ENCODE measurements at places on chromosomes 3 and 15.

GRCh38 chr3:126752303-126753190 is 48.5 kb downstream of the CHCHD6 start:
- peak; percentile 78 for DNase-seq

GRCh38 chr3:72791161-72791560 is 57.1 kb downstream of the SHQ1 start:
- peak; percentile 8 for DNase-seq

DNA sequence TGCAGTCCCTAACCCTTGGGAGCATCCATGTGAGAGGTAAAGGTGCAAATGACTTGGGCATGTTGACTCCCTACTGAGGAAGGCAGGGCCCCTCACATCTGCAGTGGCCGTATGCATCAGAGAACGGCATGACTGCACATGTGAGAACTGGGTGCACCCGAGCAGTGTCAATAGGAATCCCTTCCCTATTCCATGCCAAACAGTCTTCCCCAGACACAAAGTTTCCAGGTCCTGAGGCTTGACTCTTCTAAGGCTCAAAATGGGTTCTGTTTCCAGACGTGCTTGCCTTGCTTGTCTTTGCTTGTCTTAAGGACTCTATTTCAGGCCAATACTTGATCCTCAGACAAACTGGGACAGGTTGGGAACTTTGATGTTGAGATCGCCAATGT is 20.5 kb upstream of the ANPEP start:
- no peak for DNase-seq

- DNase-seq: no peak
Measured at GRCh38 chr3:106323586-106323985, 454.8 kb upstream of the CBLB start.

GRCh38 chr3:7518456-7518855 is 657.5 kb downstream of the GRM7 start:
- peak; percentile 4 for DNase-seq

GRCh38 chr3:5255404-5256344 is 68.2 kb downstream of the EDEM1 start:
- DNase-seq: no peak

GRCh38 chr15:35209838-35210237 is 124.7 kb upstream of the NANOGP8 start:
- no peak for DNase-seq

DNA sequence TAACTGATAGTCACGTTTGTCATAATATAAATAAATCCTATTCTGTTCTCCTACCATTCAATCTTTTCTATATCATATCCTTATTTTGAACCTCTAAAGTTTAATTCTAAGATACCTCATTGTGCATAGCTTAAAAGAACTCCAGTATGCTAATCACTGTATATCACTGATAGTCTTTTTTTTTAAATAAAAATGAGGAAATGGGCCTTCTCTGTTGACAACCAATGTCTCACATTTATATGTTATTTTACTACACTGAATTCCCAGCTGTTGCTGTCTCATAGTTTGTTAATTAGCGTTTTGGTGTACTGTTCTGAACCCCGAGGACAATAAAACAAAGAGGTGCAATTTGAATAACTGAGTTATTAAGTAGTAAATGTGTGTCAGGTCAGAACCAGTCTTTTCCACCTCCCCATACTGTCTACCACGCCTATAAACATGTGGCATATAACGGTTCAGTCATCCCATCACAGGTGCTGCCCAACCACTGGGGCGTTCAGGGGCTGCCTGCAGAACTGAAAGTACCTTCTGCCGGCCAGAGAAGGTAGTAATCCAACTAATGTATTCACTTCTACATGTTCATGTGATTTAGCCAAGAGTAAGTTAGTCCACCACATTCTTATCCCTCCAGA is 14.9 kb downstream of the CBLB start:
- no peak for DNase-seq

GRCh38 chr3:32817257-32817557 is 590 bp upstream of the TRIM71 start:
- no peak for DNase-seq

DNA sequence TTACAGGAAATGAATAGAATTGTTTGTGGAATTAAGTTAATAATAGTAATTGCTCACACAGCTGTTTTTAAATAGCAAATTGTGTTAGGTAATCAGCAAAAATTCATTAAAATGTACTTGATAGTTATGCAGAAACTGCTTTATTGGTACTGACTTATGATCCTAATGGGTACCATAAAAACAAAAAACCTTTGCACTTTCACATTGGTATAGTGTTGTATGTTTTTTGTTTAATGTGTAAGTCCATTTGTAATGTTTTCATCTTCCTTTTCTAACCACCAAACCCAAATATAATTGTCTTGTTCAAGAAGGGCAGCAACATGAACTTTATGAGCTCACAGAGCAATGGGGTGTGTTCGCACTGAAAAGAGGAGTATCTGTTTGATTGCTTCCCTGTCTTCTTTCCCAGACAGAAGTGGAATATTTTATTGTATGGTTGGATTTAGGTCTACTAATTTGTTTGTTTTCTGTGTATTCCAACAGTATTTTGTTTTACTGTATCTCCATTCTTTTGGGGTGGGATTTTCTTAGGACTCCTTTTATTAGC is 135.8 kb downstream of the TCF12 start:
- DNase-seq: no peak

DNA sequence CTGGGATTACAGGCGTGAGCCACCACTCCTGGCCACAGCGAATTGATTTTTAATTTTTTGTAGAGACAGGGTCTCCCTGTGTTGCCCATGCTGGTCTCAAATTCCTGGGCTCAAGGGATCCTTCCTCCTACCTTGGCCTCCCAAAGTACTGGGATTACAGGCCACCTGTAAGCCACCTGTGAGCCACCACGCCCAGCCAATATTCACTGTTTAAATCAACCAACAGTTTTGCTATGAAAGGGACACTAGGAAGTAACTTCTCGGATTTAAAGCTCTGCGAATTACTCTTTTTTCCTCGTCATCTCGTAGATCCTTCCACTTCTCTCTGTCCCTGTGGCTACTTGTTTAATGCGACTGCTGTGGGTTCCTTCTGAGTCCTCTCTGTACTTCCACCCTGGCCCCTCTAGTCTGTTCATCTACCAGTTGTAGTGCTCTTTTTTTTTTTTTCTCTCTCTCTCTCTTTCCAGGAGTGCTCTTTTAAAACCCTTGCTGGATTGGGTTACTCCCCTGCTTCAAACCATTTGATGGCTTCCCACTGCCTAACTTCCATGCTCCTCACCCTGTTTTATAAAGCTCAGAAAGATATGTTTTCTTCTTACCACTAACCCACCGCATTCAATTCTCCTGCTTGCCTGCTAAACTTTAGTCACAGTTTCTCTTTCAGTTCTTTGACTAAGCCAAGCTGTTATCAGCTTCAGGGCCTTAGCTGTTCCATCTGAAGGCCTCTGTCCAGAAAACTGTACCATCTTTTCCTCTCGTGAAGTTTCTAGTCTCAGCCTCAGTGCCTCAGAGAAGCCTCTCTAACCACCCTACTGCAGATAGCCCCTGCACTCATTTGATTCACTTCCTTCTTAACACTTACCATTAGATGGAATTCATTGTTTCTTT is 12.4 kb downstream of the RTF1 start:
- DNase-seq: no peak

GRCh38 chr3:126540342-126540849 is 16.4 kb downstream of the CHST13 start:
- DNase-seq: peak; percentile 96

DNA sequence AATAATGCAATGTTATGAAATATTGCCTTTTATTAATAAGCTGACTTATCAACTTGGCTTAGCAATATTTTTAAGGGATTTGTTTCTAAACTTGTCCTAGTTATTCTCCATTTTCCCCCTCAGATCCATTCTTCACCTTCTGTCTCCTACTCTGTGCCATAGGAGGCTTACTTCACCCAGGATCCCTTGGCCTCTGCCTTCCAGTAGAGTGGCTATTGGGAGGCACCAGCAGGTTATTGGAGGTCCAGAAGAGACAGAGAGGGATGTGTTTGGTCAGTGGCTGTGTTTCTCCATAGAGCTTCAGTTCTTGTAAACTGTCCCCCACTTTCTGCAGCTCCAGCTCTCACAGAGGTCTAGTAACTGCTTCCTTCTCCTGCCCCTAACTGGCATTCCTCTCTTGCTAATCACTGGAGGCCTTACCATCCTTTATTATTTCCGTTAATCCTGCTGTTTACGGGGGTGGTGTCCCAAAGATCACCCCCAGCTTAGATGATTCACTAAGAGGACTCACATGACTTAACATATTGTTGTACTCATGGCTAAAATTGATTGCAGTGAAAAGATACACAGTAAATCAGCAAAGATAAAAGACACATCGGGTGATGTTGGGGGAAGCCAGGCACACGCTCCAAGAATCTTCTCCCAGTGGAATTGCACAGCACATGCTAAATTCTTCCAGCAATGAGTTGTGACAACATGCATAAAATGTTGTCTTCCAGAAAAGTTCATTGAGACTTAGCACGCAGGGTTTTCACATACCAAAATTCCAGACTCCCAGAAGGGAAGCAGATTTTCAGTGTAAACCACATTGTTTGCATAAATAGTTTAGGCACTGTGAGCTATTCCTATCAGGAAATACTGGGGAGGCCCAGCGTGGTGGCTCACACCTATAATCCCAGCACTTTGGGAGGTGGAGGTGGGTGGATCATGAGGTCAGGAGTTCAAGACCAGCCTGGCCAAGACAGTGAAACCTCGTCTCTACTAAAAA is 67.5 kb downstream of the RPL22L1 start:
- DNase-seq: peak; percentile 100

GRCh38 chr15:35167675-35168074 is 82.6 kb upstream of the NANOGP8 start:
- no peak for DNase-seq

DNA sequence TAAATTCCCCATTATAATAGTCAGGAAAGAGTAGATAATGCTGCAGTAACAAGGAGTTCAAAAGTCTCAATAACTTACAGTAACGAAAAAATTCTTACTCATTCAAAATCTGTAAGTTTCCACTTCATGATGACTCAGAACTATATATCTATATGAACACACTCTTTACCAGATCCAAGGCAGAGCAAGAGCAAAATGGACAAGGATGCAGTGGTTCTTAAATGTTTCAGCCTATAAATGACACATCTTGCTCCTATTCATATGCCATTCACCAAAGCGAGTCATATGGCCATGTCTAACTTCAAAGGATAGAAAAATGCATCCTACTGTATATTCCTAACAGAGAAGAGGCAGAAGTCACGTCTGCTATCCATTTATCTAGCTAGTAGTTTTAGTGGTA is 787.7 kb downstream of the NAALADL2 start:
- DNase-seq: peak; percentile 8

DNA sequence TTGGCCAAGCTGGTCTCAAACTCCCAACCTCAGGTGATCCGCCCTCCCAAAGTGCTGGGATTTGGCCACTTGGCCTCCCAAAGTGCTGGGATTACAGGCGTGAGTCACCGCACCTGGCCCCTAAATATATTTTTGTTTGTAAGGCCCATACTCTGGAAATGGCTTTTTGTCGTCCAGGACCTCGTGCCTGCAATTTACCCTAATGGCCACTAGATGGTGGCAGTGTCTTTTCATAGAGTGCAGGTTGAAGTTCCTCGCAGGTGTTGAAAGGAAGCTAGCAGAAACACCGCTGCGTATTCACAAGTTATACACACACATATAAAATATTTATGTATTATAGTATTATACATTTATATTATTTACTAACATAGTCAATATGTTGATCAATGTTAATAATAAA is 97.2 kb downstream of the LRTM1 start:
- DNase-seq: peak; percentile 40

DNA sequence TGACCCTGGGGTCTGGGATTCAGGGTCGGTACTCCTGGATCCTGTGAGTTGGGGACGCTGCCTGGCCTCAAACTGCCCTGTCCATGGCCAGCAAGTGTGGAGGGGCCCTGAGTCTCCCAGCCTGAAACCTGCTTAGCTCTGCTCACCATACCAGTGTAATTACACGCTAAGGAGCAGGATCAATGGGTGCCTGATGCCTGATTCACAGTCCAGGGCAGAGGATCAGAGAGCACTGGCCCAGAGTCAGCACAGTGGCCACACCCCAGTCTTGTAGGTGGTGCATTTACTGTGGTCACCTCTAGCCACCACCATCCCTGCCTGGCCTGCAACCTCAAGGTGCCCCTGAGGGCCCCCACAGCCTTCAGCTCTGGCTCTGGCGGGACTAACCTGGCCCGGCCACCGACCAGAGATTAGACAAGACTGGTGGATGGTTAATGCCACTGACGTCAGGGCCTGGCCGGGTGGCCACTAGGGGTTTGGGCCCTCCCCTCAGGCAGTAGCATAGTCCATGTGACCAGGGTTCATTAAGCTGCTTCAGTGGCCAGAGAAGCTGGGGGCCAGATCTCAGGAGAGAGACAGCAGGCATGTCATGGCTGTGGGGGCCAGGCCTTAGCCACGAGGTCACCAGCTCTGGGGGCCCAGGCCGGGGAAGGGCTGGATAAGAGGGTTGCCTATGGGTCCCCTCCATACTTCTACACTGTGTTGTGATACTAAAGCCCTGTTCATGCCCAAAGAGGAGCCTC is 3.3 kb upstream of the SLC38A3 start:
- DNase-seq: no peak

GRCh38 chr15:68031404-68031803 is 22.7 kb upstream of the PIAS1 start:
- DNase-seq: no peak

DNA sequence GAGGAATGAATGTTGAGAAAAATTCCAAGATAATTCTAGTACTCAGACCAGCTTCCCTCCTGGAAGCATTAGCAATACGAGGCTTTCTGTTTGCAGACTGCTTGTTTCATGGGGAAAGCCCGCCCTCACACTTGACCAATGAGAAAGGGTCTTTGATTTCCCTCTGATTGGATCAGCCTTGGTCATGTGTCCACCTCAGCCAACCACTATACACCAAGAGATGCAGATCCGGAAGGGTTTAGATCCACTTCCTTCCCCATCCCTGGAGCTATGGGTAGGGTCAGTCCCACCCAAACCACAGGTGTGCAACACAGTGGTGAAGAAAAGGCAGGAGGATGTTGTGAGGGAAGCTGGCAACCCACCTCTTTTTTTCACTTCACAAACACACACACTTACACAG is 154.7 kb downstream of the SV2B start:
- no peak for DNase-seq

- DNase-seq: no peak
Measured at GRCh38 chr15:93501946-93502345, 412.9 kb upstream of the RGMA start.

GRCh38 chr3:28376424-28376823 is 27.8 kb upstream of the AZI2 start:
- DNase-seq: peak; percentile 97

GRCh38 chr15:38010395-38010794 is 76.0 kb downstream of the TMCO5A start:
- DNase-seq: peak; percentile 33

DNA sequence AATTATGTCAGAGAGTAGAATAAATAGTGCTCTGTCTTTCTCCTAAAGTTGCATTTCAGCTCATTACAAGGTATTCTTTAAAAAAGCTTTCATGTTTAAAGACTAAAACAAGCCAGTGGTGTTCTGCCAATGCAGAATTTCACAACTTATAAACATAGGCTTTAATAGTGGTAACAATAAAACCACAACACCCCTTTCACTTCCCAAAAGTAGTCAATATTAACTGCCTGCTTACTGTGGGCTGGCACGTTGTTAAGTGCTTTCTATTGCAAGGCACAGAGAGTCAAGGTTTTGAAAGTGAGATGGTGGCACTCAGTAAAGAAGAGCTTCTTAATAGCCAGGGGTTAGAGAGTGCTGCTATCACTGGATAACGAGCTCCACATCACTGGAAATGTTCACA is 8.4 kb upstream of the RTP1 start:
- DNase-seq: no peak

Data from fibroblast of mammary gland (primary cell).